ENCODE measurements at places on chromosomes 5 and 9. TPM values are rescaled to one million over a fixed set of nuclear protein-coding genes. Genes with fewer than 3 reads are reported as not detected.

The PKD2L2 gene
- not detected for total RNA-seq

DNA sequence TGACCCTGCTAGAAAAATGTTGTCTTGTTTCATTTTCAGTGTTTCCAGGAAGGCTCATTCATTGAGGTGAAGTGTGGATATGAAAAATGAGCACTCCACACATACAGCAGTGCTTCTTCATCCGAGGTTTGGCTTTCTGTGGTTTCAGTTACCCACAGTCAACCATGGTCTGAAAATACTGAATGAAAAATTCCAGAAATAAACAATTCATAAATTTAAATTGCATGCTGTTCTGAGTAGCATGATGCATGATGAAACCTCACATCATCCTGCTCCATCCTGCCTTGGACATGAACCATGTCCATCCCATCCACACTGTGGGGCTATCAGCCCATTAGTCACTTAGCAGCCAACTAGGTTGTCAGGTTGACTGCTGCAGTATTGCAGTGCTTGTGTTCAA lies 10.4 kb upstream of the SLC45A2 start:
- no peak for DNase-seq

DNA sequence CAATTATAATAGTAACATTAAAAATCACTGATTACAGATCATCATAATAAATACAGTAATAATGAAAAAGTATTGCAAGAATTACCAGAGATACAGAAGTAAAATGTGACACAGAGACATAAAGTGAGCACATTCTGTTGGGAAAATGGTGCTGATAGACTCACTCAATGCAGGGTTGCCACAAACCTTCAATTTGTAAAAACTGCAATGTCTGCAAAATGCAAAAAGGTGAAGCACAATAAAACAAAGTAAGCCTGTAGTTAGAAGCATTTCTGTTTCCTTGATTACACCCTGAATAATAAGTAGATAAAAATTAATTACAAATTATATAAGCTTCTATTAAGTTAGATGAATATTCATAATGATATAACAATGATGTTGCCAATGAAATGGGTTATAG lies 736.2 kb upstream of the CHD1 start:
- no peak for DNase-seq

- DNase-seq = no peak
These were observed 245.1 kb upstream of the ELAVL2 start for GRCh38 chr9:24071091-24071490.

Measured in H7 (cell line).